Thyroid gland (tissue), 4 donors: ENCODE measurements at places on chromosomes 11 and 22. TPM values are rescaled to one million over a fixed set of nuclear protein-coding genes. Genes with fewer than 3 reads are reported as not detected.
A peak's percentile ranks its signal among the peaks of the same experiment; 100 is the strongest.

- DNase-seq = no peak
Observed at GRCh38 chr11:409600-410483, 5.0 kb downstream of the SIGIRR start.

- peak; percentile 77 for DNase-seq
Observed at GRCh38 chr11:859394-860131, 16.9 kb downstream of the TSPAN4 start.

DNA sequence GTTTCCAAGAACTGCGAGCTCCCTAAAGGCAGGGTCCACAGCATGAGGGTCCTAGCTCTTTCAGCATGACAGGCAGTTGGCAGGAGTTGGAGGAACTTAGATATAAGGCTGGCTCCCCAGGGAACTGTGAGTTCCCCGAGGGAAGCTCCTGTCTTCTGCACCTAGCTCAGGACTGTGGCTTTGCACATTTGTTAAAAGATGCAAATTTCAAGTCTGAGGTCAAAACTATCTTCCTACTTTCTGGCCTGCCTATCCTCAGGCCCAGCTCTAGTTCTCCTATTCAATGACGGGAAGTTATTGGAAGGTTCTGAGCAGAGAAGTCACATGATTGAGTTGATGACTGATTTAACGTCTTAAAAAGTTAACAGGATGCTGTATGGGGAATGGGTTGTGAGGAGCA, 11.7 kb upstream of the UCP3 start:
- DNase-seq = no peak

DNA sequence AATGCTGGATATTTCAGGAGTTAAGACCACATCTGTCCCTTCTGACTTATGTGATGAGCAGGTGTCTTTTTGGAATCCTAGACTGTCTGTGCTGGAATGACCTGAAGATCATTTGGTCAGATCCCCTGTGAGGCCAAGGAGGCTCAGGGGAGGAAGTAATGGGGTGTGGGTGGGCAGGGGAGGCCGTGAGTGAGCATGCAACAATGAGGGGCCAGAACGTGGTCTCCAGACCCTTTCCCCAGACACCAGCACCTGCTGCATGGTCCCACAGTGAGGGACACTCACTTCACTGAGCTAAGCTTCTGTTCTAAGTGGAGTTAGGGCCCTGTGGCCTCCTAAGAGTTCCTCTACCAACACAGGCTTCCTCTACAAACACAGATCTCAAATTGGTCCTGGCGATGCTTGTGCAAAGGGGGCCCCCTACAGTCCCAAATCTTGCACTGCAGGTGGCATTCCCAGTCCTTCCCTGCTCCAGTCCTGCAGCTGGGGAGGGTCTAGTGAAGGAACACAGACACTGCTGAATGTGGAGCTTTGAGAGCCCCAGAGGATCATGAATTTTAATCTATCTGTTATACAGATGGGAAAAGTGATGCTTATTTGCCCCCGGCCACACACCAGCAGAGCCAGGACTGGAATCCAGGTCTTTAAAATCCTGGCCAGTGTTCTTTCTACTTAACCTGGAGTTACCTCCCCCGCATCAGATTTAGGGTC, 7.4 kb downstream of the USP2 start:
- DNase-seq = peak; percentile 73

- DNase-seq = no peak
Observed at GRCh38 chr11:126385991-126386728, 30.7 kb downstream of the ST3GAL4 start.

DNA sequence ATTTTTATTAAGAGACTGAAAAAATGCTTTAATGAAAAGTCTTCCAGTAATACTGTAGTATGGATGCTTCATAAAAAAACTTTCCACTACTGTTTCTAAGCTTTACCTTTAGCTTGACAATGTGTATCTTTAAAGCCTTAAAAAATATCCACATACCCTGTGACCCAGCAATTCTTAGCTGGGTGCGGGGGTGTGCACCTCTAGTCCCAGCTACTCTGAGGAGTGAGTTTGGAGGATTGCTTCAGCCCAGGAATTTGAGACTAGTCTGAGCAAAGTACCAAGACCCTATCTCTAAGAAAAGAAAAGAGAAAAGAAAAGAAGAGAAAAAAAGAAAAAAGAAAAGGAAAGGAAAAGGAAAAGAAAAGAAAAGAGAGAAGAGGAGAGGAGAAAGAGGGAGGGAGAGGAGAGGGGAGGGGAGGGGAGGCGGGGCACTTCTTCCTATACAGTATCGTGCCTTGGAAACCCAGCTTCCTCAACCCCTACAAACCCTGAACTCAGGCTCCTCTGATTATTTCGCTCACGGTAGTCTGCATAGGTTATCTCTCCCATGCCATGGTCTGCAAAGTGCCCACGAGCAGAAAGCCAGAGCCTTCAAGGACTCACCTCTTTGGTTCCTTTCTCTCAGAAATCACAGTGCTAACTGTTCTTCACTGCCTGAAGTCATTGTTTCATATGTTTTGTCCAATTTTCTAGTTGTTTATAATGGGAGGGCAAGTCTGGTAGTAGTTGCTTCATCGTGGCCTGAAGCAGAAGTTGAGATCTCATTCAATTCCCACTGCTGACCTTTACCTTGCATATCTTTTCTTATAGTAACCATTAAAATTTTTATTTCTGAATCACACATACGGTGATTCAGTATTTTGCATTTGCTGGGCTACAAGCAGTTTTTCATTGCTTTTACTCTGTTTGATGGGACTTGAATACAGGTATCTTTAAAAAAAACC, 82.2 kb downstream of the FAM83F start:
- no peak for DNase-seq

- DNase-seq = no peak
Observed at GRCh38 chr11:10653946-10654810, 39.4 kb downstream of the IRAG1 start.

The LRRC75B gene
- 49.5 TPM for total RNA-seq

The NOX4 gene
- total RNA-seq = 15.6 TPM

The LIF gene
- total RNA-seq = 2.1 TPM
